NCI-H1105 treated with DMSO at 0.1 percent for 48 hours (cell line): ENCODE measurements at places on chromosomes 2 and 18.

- no peak for DNase-seq
These were observed 5.5 kb downstream of the RNPEPL1 start for GRCh38 chr2:240573516-240574385.

DNA sequence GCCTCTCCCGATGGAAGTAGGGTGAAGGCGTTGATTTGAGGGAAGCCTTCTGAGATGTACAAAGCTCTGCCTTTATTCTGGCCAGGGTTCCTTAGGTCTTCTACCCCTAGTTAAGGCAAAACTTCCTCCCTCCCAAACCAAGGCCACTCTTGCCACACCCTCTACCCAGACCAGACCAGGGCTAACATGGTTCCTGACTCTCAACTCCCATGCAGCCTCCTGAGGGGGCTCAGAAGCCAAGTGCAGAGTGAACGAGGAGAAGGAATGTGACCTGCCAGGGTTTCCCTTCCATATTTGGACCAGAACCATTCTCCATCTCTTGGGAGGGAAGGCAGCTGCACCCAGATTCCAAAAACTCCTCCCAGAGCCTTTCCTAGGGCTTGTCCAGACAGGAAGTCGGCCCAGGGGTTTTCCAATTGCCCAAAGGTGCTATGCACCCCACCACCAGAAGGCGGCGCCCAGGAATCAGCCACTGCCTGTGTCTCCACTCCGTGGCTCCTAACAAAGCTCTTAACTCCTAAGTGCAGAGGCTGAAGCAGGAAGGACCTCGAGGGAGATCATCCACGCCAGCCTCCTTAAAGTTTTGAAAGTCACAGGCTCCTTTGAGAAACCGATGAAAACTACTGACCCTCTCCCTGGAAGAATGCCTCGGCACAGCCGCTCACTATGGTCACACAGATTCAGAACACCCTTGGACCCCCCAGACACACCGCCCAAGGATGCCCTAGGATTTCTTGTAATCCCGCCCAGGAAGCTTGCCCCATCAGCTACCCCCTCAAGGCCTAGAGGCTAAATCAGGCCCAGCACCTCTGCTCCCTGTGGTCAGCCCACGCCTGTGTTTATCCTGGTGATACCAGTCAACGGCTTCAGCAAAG, 157.8 kb downstream of the SMAD2 start:
- DNase-seq: peak; percentile 66

DNA sequence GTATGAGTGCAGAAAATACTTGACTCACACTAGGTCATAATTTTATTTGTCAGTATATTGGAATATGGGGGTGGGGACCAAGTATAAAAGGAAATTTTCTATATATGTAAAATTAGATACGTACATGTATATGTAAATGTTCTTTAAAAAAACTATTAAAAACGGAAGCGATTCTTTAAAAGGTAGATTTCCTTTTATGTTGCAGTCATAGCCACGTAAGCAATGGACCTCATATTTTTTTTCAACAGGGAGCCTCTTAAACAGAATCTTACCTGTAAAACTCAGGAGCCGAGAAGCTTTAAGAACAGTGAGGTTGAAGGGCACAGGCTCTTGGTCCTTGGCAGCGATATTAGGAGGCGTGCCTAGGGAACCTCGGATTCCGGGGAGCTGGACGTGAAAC, 3.3 kb downstream of the RHBDD1 start:
- DNase-seq: no peak

GRCh38 chr2:32743480-32744236, 115.8 kb downstream of the TTC27 start:
- DNase-seq: no peak

GRCh38 chr2:239025951-239026461, 178.1 kb downstream of the TWIST2 start:
- DNase-seq: no peak

DNA sequence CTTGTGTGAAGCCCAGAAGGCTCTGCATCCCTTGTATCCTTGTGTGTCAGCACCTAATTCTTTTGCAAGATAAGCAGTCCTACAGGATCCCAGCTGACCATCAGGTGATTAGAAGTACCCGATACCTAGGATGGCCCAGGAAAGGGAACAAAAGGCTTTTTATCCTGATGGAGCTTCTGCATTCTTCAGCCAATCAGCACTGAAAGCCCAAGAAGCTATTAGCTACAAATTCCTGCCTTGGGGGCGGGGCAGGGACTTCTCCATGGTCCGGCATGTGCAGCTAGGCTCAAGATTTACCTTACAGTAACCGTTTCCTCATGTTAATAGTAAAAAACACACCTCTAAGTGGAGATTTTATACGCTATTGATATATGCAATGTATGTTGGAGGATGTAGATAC, 264.6 kb upstream of the THUMPD2 start:
- DNase-seq: no peak

GRCh38 chr2:143525402-143525860, 396.2 kb downstream of the ARHGAP15 start:
- no peak for DNase-seq

DNA sequence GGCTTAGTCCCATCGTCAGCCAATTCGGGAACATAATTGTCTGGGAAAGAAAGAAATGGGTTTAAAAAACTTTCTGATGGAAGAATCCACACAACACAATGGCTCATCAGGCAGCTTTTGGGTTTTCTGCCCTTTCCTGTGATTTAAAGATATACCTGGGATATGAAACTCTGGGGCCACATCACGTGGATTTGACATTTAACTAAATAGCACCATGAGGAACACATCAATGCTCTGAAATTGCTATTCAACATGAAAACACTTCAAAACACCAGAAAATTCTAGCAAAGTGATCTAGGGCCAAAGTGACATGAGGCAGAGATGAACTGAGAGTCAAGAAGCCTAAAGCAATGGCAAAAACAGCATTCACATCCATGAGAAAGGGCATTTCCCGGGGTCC, 237.5 kb upstream of the PXDN start:
- DNase-seq: no peak

GRCh38 chr2:152740743-152741328, 22.4 kb downstream of the ARL6IP6 start:
- peak; percentile 63 for DNase-seq

- peak; percentile 60 for DNase-seq
These were observed 5.8 kb upstream of the MRPL33 start for GRCh38 chr2:27765621-27766286.

- DNase-seq: no peak
These were observed 24.4 kb downstream of the EHD3 start for GRCh38 chr2:31258351-31258750.

- no peak for DNase-seq
These were observed 542.1 kb downstream of the PID1 start for GRCh38 chr2:228728961-228729360.

- no peak for DNase-seq
These were observed 150.1 kb upstream of the CCDC150 start for GRCh38 chr2:196489371-196489770.

GRCh38 chr2:179250848-179251504, 13.7 kb downstream of the SESTD1 start:
- no peak for DNase-seq
